Hematopoietic multipotent progenitor cell treated with erythropoietin and hydrocortisone succinate and interleukin-3 and kit ligand, for 8 days (in vitro differentiated cells): ENCODE measurements at places on chromosomes 11 and 22.

- DNase-seq, result no peak
Observed at GRCh38 chr11:10926801-10927211, 69.0 kb upstream of the ZBED5 start.

GRCh38 chr22:35276019-35276418 lies 18.7 kb downstream of the HMGXB4 start:
- DNase-seq, result no peak

DNA sequence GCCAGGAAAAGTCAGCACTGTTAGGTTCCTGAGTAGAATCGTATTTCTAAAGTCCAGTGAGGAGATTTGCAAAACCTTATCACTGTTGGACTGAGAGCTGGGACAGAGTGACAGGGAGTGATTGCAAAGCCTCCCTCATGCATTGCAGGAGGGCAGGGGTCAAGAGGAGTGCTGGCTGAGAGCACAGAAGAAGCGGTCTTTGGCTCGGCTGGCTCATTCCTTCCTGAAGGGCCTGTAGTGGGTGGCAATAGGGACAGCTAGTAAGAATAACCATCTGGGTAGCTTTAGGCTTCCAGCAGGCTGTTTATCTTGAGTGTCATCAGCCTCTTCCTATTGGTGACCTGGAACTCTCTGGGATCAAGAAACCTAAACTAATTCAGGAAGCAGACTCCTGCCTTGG lies 53.4 kb downstream of the CD44 start:
- no peak for DNase-seq

- DNase-seq, result no peak
Observed at GRCh38 chr22:44882226-44882905, 127.4 kb downstream of the PHF21B start.

DNA sequence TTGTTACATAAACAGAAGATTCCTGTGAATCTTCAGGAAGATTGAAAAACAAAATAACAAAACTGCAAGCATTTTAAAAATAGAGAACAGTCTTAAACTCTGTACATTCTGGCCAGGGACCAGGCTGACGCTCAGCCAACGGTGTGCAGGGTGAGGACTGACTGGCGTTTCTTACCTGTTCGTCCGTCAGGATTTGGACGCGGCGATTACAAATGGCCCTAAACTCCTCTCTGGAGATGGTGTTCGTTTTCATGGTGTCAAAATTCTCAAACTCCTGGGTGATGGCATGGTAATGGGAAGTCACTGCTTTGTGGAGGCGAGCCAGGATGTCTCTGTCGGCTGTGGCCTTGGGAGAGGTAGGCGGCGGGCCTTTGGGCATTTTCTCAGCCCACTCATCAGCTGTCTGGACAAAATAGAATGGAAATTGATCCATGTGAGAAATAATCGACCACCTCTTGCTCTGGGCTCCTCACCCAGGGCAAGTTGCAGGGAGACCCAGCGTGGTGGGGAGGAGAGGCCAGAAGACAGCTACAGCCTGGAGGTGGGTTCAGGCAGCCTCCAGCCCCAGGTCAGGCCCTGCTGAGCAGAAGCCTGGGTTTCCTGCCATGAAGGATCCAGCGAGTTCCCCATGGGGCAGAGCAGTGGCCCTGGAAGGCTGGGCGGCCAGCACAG lies 143.0 kb downstream of the MPPED1 start:
- DNase-seq, result no peak

GRCh38 chr11:44731685-44732430 lies 5.1 kb downstream of the TSPAN18 start:
- DNase-seq, result no peak

DNA sequence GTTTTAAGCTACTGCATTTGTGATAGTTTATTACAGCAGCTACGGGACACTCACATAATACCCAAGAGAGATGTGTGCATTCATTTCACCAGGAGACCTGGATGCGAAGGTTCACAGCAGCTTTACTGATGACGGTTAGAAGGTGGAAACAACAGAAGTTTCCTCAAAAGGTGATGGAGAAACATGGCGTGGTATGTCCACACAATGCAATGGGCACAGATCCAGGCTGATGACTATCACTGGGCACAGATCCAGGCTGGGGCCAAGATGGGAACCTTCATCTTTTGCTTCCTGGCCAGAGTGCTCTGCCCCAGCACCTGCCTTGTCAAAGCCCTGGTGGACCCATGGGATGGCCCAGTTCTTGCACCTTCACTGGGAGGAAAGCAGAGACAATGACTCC lies 30.6 kb upstream of the RFPL3 start:
- DNase-seq, result peak; percentile 5

- peak; percentile 5 for DNase-seq
Observed at GRCh38 chr11:19268909-19269308, 28.2 kb upstream of the E2F8 start.

- no peak for DNase-seq
Observed at GRCh38 chr22:50161508-50162390, 8.8 kb upstream of the PANX2 start.

- no peak for DNase-seq
Observed at GRCh38 chr22:45064313-45065278, 54.8 kb upstream of the PHF21B start.

DNA sequence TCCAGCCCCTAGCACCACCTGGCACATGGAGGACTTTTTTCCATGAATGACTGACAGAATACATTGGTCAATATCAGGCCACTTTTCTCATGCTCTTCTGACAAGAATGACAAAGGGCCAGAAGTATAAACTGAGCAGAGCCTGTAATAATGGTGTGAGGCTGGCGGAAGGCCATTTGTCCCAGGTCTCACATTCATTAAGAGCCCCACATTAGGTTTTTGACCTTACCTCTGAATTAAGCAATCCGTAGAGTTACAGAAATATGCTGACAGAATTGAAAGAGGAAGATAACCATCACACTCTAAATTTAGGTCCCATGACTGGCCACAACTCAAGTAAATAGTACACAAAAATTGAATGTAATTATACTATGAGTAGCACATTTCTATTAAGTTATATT lies 55.2 kb downstream of the SYT9 start:
- no peak for DNase-seq

DNA sequence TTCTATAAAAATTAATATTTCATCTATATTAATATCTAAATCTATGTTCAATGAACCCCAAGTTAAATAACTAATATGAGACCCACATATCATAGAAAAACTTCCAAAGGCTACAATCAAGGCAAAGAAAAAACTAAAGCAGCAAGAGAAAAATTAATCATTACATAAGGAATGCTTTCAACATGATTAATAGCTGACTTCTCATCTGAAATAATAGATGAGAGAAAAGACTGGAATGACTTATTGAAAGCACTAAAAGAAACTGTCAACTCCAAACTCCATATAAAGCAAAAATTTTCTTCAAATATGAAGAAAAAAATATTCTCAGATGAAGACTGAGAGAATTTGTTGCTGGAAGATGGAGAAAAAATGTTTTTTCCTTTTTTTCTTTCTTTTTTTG lies 13.0 kb downstream of the TRIM5 start:
- DNase-seq, result no peak

DNA sequence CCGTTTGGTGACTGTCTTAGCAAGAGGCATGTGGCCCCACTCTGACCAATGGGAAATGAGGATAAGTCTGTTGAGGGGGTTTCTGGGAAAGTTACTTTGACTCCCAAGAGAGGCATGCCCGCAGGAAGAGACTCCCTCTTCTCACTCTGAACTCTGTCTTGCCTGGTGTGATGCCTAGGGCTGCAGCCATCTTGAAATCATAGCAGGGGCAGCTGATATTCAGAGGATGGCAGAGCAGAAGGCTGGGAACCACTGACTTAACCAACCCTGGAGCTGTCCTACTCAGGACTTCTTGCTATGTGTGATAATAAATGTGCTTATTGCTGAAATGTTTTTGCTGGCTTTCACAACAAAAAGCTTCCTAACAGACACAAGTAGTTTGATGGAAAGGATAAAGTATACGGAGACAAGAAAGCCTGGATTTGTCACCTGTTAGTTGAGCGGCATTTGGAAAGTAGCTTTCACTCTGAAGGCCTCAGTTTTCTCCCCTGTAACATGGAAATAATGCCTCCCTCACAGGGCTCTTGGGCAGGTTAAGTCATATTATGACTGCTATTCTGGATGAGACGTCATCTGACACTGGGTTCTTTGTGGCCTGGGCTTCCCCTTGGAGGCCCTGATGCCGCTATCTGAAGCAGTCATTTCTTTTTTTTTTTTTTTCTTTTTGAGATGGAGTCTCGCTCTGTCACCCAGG lies 128.5 kb downstream of the CEP164 start:
- no peak for DNase-seq

DNA sequence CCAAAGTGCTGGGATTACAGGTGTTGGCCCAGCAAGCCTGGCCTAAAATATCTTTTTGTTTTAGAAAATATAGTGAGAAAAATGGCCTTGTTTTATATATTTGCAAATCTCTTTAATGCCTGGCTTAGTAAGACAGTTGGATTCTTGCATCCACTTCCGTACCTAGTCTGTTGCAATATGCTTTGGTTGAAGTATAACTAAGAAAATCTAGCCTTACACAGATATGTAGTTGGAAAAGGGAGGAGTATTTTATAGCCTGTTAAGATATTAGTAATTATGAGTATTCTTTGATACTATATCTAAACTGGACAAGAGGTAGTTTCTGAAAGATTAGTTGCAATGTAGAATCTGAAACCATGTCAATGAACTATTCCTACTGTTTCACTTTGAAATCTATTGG lies 65.1 kb downstream of the ZNRF3 start:
- no peak for DNase-seq

DNA sequence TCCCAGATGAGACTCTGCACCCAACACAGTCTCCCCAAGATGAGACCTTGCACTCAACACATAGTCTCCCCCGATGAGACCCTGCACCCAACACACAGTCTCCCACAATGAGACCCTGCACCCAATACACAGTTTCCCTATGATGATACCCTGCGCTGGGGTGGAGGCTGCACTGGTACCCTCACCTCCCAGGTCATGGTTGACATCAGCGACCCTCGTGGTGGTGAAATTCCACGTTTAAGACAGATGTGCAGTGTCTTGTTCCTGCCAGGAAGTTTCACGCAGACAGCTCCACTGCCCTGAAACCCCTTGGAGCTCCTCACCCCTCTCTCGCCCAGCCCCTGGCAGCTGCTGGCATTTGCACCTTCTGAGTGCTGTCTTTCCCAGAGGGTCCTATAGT lies 9.5 kb downstream of the MUC5AC start:
- no peak for DNase-seq

DNA sequence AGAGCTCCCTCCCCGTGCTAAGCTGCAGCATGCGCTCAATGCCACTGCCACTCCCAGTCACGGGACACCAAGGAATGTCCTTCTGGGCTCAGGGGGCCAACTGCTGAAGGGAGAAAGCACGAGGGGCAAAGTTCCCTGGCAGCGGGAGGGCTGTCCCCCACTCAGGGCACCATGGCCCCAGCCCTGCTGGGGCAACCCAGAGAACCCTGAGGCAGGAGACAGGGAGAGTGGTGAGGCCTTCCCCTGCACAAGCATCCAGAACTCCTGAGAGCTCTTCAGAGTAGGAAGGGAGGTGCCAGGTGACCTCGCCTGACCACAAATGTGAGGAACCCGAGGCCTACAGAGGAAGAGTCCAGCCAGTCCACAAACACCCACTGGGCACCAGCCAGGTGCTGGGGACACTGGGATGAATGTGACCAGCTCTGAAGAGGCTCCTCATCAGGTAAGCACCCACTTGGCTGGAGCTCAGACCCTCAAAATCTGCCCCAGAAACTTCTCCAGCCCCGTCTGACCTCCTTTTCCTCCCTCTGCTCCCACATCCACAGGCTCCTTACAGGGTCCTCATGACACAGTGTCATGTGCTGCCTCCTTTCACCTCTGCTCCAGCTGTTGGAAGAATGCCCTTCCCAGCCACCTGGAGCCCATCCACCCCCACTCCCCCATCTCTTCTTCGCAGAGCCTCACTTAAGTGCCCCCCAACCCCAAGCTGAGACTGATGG lies 15.6 kb downstream of the GDPD5 start:
- DNase-seq, result no peak

DNA sequence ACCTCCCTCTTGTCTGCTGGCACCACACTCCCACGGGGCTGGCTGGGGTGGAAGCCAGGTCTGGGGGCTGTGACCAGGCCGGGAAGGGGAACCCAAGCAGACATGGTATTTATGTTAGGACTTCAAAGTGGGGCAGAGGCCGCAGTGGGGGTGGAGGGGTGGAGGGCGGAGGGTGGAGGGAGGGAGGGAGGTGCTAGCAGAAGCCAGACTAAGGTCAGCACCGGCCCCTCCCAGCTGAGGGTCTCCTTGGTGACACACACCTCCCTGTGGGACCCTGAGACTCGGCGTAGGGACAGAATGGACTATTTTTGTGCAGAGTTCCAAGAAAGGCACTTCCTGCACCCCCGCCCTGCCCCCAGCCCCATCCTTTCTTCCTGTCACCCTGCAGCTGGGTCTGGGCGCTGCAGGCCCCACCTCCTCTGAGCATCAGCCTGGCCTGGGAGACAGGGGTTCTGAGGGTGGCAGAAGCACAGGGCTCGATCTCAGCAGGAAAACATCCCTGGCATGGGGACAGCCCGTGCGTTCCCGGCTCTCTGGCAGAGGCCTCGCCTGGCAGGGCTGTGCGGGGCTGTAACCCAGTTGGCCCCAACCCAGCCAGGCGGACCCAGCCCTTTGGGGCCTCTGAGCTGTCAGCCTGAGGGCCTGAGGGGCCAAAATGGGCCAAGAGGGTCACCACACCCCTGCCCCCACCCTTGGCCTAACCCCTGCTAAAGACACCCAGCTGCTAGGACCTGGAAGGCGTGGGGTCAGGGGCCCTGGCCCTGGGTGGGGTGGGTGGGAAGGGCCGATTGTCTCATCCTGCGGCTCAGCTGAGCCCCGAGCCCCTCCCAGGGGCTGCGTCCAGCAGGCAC lies 9.6 kb upstream of the CD248 start:
- DNase-seq, result no peak

DNA sequence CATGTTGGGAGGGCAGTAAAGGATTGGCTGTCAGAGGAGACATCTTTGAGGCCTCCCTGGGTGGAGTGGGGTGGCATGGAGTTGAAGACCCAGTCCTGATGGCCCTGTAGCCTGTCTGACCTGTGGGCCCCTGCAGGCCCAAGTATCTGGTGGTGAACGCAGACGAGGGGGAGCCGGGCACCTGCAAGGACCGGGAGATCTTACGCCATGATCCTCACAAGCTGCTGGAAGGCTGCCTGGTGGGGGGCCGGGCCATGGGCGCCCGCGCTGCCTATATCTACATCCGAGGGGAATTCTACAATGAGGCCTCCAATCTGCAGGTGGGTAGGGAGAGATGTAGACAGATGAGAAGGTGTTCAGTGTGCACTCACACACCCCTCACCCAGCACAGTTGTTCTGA lies 2.6 kb downstream of the NDUFV1 start:
- DNase-seq, result no peak

GRCh38 chr11:14499178-14499559 lies 442 bp downstream of the COPB1 start:
- peak; percentile 68 for DNase-seq

GRCh38 chr11:47101406-47101805 lies 75.3 kb downstream of the ARFGAP2 start:
- DNase-seq, result no peak

- no peak for DNase-seq
Observed at GRCh38 chr11:120795185-120795584, 228.7 kb upstream of the TBCEL start.
